ENCODE measurements at places on chromosomes 6 and 20.
A peak's percentile ranks its signal among the peaks of the same experiment; 100 is the strongest.

GRCh38 chr6:169558774-169559441, 142.9 kb downstream of the WDR27 start:
- DNase-seq = no peak

GRCh38 chr20:33732166-33732970, 572 bp downstream of the ZNF341 start:
- peak; percentile 79 for DNase-seq

GRCh38 chr6:119243657-119244056, 105.9 kb downstream of the MAN1A1 start:
- no peak for DNase-seq

DNA sequence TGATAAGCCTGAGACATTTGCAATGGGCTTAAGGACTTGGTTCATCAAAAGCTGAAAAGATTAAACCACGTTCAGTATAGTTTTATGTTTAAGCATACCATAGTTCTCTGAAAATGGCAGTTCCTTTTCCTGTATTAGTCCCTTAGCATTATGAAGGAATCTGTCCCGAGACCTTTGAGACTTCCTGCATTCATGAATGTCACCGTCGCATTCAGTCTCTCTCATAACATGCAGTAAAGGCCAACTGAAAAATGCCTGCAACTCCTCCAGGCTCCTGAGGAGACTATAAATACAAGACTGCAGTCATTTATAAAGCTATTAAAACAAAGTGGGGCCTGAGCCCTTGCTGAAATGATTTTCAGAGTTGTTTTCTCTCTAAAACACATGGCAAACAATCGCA, 129.1 kb downstream of the SYCP2 start:
- DNase-seq = no peak

DNA sequence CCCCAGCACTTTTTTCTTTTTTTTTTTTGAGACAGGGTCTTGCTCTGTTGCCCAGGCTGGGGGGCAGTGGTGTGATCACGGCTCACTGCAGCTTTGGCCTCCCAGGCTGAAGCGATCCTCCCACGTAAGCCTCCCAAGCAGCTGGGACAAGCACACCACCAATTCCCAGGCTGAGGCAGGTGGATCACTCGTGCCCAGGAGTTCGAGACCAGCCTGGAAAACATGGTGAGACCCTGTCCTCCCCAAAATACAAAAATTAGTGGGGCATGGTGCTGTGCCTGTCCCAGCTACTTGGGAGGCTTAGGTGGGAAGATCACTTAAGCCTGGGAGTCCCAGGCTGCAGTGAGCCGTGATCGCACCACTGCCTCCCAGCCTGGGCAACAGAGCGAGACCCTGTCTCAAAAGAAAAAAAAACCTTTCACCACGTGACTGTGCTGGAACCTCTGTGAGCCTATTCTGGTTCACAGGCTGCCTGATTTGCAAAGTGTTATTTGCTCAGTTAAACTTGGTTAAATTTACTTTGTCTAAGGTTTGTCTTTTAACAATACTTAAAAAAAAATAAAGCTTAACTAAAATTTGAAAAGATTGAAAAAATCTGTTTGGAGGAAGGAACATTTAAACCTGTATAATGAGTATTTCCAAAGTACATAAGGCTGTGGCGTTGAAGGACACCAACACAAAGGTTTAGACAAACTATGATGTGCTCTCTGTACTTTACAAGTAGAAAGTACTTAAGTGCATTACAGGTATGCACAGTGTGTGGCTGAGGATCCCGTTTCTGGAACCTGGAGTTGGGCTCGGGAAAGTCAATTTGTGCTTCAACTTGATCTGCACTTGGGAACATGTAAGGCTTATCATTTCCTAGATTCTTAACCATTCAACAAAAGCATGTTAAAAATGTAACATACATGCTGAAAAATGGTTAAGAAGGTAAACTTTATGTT, 55.0 kb downstream of the PPP1R3G start:
- no peak for DNase-seq

- no peak for DNase-seq
Observed at GRCh38 chr6:127893541-127893940, 7.3 kb downstream of the THEMIS start.

DNA sequence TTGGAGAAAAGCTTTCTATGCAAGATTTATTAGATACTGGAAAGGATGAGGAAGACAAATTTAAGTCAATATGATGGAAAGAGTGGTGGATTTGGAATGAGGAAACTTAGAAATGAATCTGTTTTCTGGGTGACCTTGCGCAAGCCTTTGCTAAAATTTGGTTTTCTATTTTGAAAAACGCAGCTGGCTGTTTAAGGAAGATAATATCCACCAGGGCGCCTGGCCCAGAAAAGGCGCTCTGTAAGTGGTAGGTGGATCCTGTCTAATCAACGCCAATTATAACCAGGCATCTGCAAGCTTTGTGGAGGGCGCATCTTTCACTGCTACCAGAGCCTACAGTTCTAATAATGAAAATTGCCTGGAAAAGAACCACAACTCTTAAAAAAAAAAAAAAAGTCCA, 398 bp upstream of the SPATS1 start:
- no peak for DNase-seq

- no peak for DNase-seq
Observed at GRCh38 chr20:41004531-41005360, 23.9 kb upstream of the TOP1 start.

DNA sequence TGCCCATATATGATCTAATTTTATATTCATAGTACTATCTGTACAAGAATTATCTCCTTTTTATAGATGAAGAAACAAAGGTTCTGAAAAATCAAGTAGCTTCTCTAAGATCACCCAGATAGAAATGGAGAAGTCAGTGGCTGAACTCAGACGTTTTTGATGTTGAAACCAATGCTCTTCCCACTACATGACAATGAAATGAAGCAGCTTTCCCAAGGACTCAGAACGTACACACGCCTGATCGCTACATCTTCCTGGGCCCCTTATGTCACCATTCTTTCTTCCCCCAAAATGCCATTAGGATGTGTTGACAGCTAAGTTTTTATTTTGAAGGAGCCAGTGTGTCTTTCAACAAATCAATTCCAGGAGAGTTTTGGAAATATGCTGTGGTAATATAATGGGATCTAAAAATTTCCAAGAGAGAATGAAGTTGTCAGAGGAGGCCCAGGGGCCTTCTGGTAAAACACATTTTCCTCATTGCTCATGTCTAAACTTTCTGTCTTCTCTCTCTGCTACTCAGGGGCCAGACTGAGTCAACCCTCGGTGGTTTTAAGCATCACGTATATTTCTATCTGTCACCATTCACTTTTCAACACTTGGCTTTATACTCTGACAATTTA, 98.1 kb upstream of the COL21A1 start:
- no peak for DNase-seq

DNA sequence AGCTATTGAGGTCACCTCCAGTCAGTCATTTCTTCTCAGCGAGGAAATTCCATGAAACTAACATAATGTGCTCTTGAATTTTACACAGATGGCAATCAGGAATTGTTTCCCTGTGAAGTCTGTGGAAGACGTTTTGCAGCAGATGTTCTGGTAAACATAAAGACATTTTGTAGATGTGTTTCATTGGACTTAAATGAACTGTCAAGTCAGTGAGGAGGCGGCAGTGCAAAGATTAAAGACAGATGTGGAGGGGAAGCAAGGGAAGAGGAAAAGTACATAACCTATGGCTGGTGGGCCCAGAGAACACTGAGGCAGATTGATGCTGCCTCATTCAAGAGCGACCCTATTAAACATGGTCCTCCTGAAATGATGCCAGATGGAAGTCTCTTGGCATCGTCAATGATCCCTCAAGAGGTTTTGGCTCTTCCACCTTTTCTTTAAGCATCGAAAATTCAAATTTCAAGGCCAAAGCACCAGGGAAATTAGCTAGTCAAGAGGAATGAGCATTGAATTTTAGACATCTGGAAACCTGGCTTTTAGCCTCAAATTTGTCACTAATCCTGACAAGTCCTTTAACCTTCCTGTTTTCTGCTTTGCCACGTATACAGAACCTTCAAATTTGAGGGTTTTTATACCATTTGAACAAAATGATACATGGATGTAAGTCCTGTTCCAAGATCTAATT, 20.1 kb downstream of the ZC2HC1B start:
- no peak for DNase-seq

- no peak for DNase-seq
Observed at GRCh38 chr6:112342511-112342910, 4.6 kb upstream of the RFPL4B start.

DNA sequence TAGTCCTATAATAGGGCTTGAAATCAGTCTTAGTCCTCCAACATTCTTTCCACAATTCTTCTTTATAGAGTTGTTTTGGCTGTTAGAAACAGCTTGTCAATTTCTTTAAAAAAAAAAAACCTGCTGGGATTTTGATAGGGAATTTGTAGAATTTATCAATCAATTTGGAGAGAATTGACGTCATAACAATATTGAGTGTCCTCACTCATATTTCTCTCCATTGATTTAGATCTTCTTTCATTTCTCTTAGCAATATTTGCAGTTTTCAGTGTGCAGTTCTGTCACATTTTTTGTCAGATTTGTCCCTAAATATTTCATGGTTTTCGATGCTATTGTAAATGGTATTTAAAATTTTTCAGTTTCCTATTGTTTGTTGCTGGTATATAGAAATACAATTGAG, 5.3 kb upstream of the LINC00237 start:
- DNase-seq = no peak

- DNase-seq = no peak
Observed at GRCh38 chr6:108127826-108128225, 38.0 kb upstream of the NR2E1 start.

GRCh38 chr6:8084586-8084985, 17.8 kb downstream of the EEF1E1 start:
- DNase-seq = no peak

DNA sequence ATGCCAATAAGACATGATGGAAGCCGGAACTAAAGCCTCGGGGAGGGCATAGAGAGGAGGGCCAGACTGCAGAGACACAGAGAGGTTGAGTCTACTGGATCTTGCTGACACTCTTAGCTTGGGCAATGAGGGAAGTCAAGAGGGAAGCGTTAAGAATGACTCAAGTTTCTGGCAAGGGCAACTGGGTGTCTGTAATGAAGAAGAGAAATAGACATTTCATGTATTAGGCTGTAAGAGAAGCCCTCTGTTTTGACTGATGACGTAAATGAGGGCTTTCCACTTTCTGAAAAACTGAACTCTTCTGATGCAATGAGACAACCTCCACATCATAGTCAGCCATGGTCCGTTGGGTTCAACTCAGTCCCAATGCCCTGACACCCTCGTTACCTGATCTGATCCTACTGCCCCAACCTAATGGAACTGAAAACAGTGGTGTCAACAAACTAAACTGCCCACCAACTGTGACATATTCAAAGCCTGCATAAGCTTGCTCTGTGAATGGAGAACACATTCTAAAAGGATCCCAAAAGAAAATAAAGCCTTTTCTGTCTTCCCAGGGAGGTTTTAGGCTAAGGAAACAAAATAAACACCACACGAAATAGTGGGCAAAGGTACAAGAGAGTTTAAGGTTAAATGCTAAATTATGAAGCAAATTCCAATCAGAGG, 45.8 kb upstream of the PNRC1 start:
- no peak for DNase-seq

DNA sequence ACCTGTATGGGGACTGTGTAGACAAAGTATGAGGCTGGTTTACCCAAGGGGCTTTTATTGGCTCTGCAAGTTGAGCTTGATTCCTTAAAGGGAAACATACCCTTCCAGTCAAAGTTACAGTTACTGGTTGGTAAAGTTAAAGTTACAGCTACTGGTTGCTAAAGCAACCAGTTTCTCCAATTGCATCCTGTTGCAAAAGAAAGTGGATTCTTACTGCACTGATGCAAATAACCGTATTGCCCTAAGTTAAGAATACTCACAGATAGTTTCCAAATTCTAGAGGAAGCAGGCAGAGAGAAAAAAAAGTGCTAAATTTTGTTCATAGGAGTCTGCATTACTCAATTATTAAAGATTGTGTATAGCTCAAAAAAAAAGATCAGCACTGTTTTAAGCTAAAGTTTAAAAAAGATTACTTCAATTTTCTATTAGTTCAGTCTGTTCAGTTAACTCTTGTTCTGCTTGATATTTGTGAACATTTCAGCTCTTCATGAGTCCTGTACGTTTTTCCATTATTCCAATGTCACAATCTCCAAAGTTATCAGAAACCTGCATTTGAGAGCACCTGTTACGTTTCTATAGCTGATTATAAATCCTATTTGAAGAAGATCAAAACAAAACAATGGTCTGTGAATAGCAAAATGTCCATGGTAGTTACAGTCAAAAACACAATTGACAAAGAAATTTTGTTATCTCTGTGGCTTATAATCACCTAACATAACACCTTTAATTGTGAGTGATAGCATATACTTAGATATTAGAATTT, 8.6 kb upstream of the IL22RA2 start:
- DNase-seq = no peak

DNA sequence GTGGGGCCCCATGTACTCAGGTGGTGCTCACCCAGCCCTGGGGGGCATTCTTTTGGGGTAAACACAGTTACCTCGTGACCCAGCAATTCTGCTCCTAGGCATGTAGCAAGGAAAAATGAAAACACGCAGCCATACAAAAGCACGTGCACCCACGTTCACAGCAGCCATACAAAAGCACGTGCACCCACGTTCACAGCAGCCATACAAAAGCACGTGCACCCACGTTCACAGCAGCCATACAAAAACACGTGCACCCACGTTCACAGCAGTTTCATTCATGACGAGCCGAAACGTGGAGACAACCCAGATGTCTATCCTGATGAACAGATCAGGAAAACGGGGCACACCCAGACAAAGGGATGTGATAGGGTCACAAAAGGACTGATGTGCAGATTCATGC, 57.1 kb downstream of the YTHDF1 start:
- no peak for DNase-seq

DNA sequence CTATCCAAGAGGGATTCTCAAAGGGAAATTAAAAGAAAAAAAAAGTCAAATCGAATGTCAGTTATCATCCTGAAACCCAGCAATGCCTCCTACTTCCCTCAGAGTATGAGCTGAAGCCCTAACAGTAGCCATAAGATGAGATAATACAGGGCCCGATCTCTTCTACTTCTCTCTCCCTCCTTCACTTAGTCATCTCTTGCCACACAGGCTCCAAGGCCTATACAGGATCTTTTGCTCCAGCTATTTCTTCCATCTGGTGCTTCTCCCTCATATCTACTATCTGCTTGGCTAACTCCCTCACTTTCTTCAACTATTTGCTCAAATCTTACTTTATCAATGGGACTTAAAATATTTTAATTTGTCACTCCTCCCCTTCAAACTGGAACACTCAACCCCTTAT, 215.3 kb downstream of the RNGTT start:
- no peak for DNase-seq

DNA sequence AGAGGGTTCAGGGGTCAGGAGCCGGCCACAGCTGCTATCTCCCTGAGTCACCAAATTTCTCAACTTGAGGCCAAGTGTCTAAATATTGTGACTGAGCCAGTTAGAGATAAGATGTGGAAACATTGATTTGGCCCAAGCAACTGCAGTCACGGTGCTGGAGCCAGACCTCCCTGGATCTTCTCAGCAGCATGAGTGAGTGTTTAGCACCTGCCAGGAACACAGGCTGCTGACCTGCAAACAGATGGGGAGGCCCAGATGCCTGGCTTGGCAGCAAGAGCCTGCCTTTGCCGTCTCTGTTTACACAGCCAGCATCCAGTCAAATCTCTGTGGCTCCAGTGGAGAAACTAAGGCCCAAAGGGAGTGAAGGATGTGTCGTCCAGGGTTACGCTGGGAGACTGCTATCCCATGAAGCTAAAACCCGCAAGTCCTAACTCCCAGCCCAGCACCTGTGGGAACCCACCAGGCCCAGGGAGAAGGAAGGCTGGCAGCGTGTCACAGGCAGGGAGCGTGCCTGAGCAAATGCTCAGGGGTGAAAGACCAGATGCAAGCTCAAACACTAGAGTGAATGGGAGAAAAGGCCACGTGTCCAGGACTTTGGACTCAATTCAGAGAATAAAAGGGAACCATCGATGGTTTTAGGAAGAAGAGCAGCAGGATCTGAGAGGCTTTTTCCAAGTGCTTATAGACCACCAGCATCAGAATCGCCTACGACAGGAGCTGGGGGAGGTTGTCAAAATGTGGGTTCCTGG, 15.9 kb upstream of the PTGIS start:
- no peak for DNase-seq
